ENCODE measurements at places on chromosomes 5 and 9.
A peak's percentile ranks its signal among the peaks of the same experiment; 100 is the strongest.

DNA sequence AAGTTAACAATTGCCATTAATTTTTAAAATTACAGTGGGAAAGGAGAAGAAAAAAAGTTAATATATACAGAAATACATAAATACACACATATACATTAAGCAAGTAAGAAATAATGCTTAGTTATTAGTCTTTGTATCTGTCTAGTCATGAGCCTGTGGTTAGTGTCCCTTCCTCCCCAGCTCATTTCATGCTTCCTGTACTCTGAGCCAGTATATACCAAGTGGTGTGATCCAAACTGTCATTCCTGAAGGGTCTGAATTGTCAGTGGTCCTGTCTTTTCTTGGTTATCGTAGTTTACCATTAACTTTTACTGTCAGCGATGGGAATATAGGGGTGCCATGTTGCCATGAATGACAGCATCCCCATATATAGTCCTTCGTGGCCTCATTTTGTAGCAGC, 24.2 kb upstream of the STOM start:
- DNase-seq: no peak

GRCh38 chr5:140672455-140673186, 755 bp downstream of the DND1 start:
- DNase-seq: no peak

GRCh38 chr5:159359408-159359807, 29.1 kb upstream of the IL12B start:
- DNase-seq: no peak

DNA sequence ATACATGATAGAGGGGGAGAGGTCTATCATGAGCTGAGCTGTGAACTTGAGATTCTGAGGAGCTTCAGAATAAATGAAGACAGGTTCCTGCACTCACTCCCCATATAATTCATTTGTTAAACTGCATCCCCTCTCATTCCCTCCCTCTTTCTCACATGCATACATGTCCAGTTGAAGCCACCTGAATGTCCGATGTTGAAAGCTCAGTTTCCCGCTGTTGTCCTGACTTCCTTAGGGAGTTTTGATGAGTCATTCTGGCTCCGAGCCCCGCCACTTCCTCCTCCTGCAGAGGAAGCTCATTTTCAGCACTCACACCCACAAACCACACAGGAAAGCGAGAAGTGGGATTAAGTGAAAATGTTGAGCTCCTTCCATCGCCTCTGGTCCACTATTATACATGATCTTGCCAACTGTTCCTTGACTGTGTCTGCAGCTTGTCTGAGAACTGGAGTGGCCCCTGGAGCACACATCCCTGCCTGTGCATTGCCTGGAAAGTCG, 121.2 kb downstream of the CEMIP2 start:
- DNase-seq: no peak

GRCh38 chr5:152688561-152689249, 283.6 kb upstream of the NMUR2 start:
- DNase-seq: peak; percentile 83

DNA sequence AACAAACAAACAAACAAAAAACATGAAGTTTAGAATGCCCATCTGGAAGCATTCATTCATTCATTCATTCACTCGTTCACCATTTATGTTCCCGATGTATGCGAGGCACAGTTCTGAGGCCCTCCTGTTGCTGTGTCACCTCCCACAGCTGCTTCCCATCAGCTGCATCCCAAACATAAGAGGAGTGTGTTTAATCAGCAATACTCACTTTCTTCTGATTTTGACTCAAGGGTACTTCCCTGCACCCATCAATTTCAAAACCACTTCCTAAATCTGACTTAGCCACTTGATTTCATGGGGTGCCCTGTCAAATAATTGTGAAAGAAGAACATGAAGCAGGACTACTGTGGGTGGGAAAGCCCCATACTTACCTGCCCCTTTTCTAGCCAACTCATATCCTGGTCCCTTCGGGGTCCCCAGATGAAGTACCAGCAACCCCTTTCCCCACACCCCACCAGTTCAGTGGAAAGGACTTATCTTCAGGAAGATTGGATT, 128.0 kb upstream of the IL12B start:
- DNase-seq: no peak

GRCh38 chr9:1738511-1739100, 276.5 kb upstream of the SMARCA2 start:
- no peak for DNase-seq

DNA sequence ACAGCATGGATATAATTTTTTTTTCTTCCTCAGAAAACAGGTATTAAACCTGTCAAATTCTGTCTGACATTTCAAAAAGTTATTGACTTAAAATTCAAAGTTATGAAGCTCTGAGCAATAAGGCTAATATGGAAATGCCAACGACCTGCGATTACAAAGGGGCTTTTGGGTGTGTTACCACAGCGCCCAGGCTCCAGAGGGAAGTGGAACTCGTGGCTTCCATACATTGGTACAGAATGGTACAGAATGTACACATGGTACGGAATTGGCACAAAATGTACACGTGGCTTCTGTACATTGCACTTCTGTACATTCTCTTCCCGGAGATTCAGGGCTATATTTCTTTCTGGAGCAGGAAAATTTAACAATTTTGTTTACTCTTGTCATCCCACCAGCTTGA, 225.1 kb upstream of the TBCA start:
- no peak for DNase-seq

GRCh38 chr9:13032585-13032984, 246.9 kb downstream of the MPDZ start:
- peak; percentile 26 for DNase-seq

DNA sequence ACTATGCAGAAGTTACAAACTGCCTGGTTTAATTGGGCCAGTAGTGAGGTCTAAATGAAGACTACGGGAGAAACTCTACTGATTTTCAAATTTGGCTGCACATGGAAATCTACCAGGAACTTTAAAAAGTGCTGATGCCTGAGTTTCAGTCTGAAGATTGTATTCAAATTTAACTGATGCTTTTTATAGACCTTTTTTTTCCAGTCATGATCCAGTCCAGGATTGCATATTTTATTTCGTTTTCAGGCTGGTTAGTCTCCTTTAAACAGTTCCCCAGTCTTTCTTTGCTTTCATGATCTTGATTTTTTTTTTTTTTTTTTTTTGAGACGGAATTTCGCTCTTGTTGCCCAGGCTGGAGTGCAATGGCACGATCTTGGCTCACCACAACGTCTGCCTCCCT, 23.7 kb upstream of the SPZ1 start:
- no peak for DNase-seq

DNA sequence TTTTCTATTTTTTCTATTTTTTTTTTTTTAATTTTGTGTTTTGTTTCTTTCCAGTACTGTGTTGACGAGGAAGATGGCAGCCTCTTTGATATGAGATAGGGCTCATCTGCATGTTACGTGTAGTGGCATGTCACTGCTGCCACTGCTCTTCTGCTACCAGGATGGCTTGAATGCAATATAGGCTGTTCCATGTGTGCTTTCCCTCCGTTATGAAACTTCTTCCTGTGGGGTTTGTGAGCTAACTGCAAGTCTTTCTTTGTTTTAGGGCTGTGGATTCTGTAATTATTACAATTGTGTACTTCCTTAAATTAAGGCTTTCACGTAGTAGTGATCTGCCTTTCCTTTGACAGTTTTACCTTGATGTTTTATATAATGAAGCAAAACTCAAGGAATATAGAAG, 184.6 kb downstream of the KDM4C start:
- no peak for DNase-seq

DNA sequence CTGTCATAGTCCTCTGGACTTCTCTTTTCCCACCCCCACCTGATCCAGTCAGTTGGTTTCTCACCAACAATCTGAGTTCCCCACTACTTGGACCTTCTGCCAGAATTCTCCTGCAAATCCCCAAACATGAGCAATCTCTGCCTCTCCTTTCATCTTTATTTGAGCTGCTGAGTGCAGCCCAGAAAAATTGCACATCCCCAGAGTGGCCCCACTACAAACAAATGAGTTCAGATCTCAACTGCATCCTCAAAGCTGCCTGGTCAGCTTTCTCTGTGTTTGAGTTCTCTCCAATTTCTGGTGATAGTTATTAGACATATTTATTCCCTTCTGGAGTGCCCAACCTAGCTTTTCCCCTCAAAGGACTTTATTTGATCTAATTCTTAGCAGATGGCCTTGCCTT, 102.2 kb downstream of the PSAT1 start:
- no peak for DNase-seq

- DNase-seq: no peak
These were observed 61.8 kb downstream of the ABCA1 start for GRCh38 chr9:104866191-104866590.

DNA sequence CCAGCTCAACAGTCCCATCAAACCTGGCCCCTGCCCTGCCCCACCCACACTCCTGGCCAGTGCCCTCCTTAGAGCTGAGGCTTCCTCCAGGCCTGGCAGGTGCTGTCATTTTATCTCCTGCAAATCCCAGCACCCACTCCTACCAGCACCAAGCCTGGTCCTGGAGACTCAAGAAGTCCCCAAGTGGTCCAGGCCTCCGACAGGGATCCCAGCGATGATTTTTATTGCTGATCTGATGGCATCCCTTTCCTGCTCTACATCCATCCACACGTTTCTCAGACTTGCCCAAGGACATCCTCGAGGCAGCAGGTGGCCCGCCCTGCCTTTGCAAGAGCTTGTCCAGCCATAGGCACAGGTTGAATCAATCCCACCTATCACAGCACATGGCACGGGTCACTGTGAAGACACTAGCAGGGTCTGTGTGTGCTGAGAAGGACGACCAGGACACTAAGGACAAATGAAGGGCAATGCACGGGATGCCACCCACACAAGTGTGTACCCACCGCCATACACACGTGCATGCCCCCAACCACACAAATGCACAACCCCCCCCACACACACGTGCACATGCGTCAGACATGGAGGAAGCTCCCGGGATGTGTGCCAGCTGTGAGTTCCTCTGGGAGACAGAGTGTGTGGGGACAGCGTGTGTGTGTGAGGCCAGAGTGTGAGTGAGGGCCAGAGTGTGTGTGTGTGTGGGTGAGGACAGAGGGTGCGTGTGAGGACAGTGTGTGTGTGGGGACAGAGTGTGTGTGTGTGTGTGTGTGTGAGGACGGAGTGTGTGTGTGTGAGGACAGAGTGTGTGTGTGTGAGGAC, 62.4 kb upstream of the UBAC1 start:
- no peak for DNase-seq

DNA sequence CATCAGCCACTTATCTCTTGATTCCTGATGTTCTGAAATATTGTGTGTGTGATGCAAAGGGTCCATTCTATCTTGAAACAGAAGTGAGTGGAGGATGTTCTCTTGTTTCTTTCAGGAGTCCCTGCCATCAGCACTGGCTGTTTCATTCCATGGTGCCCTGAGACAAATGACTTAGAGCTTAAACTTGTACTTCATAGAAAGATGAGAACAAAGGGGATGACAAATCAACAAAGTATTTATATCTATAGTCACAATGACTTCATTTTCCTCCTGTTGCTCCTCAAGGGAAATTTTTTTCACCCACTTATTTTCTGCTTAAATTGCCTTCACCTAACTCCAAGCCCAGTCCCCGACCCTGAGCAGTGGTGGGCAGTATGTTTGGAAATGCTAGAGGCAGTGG, 171.6 kb downstream of the TARS1 start:
- no peak for DNase-seq

DNA sequence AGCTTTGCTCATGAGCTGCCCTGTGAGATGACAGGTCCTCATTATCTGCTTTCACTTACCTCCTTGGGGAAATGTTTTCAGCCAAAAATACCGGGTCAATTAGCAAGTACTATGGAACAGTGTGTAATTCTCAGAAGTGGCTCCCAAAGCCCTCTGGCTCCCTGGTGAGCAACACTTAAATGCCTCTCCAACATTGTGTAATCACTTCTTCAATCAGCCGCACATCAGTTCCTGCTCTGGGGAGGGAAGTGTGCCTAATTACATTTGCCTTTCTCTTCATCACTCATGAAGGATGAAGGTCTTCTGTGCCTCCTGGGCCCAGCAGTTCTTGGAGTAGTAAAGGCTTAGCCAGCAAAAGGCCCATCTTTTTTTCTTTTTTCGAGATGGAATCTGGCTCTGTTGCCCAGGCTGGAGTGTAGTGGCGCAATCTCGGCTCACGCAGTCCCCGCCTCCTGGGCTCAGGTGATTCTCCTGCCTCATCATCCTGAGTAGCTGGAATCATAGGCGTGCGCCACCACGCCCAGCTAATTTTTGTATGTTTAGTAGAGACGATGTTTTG, 23.1 kb downstream of the NIM1K start:
- DNase-seq: no peak

Data from NCI-H446 (cell line).